ENCODE measurements at places on chromosomes 13 and 19.

- DNase-seq: no peak
Measured at GRCh38 chr19:13961826-13962698, 9.8 kb downstream of the DCAF15 start.

- no peak for DNase-seq
Measured at GRCh38 chr13:35792021-35792420, 315.5 kb upstream of the MAB21L1 start.

- no peak for DNase-seq
Measured at GRCh38 chr13:20714161-20714560, 10.7 kb downstream of the IL17D start.

DNA sequence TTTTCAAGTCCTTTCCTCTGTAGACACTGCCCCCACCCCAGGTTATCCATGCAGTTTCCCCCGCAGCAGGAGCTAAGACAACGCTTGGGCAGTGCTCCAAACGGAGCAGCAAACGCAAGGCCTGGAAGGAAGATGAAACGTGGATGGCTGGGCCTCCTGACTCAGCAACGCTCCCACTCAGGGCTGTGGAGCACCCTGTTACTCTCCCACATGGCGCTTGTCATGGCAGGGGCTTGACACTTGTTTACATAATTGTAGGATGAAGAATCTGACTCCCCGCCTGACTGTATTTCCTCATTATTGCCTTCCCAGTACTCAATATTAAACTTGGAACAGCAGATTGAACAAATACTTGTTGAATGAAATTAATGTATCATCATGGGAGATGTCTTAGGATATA lies 799 bp upstream of the C1QTNF9B start:
- DNase-seq: no peak

DNA sequence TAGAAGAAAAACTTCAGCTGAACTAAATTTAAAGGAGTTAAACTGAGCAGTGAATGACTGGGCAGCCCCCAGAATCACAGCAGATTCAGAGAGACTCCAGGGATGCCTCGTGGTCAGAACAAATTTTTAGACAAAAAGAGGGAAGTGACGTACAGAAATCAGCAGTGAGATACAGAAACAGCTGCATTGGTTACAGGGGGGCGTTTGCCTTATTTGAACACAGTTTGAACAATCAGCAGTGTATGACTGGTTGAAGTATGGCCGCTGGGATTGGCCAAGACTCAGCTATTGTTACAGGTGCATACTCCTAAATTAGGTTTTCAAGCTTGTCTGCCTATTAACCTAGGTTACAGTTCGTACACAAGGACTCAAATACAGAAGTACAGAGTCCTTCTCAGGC lies 2.2 kb upstream of the SPRYD7 start:
- DNase-seq: no peak

- DNase-seq: no peak
Measured at GRCh38 chr19:41886761-41887710, 4.1 kb downstream of the ARHGEF1 start.

Measured in hematopoietic multipotent progenitor cell treated with erythropoietin and hydrocortisone succinate and interleukin-3 and kit ligand, for 15 days (in vitro differentiated cells).